ENCODE measurements at places on chromosomes 13 and 19.

DNA sequence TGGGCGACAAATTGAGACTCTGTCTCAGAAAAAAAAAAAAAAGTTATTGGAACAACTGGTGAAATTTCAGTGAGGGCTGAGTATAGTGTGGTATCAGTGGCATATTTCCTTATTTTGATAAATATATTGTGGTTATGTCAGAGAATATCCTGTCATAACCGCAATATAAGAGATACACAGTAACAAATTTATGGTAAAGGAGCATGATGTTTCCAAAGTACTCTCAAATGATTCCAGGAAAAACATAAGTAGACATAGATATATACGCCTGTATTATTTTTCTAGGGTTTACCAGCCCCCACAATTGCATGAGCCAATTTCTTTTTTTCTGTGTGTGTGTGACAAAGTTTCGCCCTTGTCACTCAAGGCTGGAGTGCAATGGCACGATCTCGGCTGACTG is 5.7 kb upstream of the C5AR1 start:
- DNase-seq, result no peak

DNA sequence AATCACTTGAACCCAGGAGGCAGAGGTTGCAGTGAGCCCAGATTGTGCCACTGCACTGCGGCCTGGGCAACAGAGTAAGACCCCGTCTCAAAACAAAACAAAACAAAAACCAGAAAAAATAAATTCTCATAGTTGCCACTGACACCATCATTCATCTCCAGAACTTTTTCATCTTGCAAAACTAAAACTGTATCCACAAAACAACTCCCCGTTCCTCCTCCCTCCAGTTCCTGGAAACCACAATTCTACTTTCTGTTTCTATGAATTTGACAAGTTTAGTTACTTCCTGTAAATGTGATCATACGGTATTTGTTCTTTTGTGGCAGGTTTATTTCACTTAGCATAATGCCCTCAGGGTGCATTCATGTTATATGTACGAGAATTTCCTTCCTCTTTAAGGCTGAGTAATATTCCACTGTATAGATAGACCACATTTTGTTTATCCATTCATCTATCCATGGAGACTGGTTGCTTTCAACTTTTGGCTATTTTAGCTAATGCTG is 13.2 kb upstream of the ADGRE5 start:
- DNase-seq, result no peak

DNA sequence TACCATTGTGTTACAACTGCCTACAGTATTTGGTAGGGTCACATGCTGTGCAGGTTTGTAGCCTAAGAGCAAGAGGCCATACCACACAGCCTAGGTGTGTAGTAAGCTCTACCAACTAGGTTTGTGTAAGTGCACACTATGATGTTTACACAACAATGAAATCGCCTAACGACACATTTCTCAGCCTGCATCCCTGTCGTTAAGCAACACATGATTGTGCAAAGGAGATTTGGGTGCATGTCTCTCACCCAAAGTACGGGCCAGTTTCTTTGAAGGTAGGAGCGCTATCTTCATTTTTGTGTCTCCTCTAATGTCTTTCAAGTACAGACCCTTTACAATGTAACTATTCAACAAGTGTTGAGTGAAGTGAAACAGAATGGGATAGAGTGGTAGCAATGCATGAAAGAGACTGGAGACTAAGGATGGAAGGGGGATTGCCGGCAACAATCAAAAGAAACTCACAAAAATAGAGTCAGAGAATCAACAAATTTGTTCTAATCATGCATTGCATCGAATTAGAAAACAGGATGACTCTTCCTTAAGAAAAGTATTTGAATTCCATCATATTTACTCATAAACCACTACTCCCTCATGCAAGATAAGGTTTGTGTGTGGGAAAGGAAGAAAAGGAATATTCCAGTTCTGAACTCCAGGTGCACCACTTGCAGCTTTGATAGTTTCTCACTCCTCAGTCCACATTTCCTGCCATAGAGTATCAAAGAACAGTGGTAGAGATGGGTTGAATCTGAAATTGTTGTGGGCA is 60.2 kb upstream of the TNFRSF19 start:
- no peak for DNase-seq

- DNase-seq, result no peak
Observed at GRCh38 chr13:96862093-96862492, 132.2 kb downstream of the OXGR1 start.

DNA sequence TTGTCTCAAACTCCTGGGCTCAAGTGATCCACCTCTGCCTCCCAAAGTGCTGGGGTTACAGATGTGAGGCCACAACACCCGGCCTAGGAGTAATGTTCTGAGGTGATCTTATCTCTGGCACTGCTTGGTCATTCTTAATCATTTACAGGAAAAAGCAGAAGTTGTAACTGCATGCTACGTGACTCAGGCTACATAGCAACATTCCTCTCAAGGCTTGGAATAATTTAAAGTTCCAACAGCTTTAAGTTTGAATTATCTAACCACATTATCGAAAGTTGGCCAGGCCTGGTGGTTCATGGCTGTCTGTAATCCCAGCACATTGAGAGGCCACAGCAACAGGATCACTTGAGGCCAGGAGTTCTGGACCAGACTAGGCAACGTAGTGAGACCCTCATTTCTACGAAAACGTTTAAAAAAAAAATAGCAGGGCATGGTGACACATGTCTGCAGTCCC is 3.9 kb upstream of the B9D2 start:
- no peak for DNase-seq

DNA sequence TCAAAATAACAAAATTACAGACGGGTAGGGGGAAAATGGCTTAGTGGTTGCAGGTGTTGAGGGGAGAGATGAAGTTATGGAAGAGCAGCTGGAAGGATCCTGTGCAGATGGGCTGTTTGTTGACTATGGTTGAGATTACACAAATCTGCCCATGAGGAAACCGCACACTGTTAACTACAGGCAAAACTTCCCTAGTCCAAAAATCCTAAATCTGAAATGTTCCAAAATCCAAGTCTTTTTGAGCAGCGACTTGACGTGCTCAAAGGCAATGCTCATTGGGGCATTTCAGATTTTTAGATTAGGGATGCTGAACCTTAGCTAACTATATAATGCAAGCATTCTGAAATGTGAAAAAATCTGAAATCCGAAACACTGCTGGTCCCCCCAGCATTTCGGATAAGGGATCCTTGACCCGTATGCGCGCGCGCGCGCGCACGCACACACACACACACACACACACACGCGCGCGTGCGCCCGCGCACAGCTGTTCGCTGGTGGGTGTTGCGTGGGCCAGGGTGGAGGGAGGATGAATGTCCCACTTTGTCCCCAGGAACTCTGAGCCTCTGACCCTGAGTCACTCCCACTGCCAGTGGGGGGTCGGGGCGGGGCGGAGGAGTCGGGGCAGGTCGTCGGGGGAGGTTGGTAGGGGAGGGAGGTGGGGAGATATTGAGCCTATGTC is 6.8 kb downstream of the F2RL3 start:
- no peak for DNase-seq

DNA sequence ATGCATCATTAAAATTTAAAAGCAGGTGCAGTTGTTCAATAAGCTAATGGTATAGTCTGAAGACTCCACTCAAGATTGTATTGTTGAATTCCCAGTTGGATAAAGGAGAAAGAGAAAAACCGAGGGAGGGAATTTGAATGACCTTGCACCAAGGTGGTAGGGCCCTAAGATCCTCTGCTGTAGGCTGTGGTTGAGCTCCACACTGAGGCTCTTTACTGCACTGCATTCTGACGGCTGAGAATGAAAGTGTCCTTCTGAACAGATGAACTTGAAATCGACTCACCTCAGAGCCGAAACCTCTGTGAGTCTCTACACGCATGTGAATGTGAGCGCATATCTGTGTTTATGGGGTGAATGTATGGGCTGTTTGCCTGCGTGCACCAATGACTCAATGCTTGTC is 388.9 kb upstream of the DACH1 start:
- peak; percentile 62 for DNase-seq

DNA sequence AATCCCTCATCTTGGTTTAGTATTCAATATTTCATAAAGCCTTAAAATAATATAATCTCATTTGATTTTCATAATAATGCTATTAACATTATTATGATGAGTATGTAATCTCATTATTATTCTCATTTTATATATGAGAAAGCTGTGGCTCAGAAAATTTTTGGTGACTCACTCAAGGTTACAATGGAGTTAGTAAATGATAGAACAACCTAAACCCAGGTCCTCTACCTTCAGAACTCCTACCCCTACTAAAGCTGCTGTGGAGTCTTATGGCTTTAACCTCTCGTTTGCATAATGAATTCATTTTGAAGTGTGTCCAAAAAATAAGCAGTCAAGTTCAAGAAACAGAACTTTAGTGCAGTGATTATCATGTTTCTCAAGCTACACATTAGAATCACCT is 226.3 kb downstream of the TBC1D4 start:
- DNase-seq, result no peak

- no peak for DNase-seq
Observed at GRCh38 chr13:81318231-81319019, 977.5 kb upstream of the SPRY2 start.

- DNase-seq, result no peak
Observed at GRCh38 chr19:342801-343421, 1.7 kb downstream of the MIER2 start.

DNA sequence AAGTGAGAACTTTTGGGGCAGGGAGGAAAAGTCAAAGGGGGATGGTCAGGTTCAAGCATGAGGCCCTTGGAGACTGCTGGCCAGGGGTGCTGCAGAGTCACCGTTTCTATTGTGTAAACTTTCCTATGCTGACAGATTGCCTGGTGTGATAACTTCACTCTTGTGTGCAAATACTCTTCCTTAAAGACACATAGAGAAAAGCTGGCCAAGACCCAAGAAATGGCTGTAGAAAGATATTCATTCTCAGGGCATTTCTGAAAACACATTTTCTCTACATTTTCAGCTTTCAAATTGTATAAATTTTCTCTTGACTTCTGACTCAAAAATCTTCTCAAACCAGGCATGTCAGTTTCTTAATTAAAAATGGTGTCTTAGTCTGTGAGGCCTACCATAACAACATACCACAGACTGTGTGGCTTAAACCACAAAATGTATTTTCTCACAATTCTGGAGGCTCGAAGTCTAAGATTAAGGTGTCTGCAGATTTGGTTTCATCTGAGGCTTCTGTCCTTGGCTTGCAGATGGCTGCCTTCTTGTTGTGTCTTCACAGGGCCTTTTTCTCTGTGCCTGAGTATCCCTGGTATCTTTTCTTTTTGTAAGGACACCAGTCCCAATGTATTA is 304.5 kb downstream of the KCNRG start:
- DNase-seq, result no peak

- DNase-seq, result no peak
Observed at GRCh38 chr19:33660410-33661124, 38.8 kb downstream of the CHST8 start.

DNA sequence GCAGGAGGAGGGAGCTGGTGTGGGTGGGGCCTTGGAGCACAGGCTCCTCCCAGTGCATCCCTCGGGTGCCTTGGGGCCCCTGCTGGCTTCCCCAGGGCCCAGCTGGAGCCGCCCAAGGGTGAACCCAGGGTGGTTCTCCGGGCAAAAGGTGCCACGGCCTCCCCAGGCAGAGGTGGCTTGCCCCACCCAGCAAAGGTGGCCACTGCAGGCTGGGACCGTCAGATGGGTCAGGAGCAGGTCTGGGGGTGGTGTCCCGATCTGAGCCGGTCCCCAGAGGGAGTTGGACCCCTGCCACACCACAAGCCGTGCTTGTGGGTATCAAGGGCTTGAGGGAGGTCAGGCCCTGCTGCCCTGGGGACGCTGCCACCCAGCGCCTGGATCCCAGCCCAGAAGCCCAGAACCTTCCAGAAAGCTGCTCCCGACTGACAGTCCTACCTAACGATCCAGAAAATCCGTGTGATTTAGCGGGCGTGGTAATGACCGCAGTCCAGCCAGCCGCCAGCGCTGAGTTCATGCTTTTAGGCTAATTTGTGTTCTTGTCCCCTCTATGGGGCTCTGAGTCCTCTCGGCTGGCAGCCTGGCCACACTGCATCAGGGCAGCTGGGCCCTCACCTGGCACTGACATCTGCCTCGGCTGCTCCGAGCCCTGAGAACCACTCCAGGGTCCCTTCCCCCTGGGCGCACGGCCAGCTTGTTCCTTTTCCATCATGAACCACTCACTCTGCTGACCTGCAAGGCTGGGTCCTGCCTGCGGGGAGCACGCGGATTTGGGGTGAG is 5.0 kb upstream of the GRIN3B start:
- no peak for DNase-seq

- DNase-seq, result no peak
Observed at GRCh38 chr13:78787190-78787589, 128.2 kb upstream of the OBI1 start.

GRCh38 chr13:98013241-98013640 is 59.8 kb downstream of the IPO5 start:
- DNase-seq, result no peak

GRCh38 chr19:32346901-32347300 is 1.5 kb downstream of the ZNF507 start:
- no peak for DNase-seq

DNA sequence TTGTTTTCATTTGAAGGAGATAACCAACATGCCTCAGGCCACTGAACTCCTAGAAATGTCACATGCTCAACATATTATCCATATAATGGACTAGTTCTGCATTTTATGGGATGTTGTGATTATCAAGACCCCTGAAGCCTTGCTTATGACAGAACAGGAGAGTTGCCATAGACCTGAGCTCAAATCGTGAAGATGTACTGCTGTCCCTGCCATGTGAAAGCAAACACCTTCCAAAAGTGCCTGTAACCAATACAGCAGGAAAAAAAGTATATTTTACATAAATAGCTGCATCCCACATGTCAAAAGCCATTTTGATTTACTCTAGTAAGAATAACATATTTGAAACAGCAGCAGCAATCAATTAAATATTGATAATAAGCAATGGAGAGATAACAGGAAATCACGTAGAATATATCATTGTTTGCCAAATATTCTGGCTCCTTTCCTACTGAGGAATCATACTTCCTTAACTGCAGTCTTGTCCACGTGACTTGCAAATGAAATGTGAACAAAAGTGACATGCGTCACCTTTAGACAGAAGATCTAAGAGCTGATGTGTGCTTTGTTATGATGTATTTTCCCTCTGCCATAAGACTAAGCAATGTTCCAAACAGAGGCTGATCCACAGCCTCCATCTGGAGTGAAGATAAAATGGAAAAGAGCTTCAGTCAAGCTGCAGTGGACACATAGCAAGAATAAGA is 33.5 kb downstream of the SLC25A30 start:
- DNase-seq, result no peak

GRCh38 chr13:20814224-20814910 is 40.6 kb upstream of the EEF1AKMT1 start:
- peak; percentile 45 for DNase-seq

GRCh38 chr19:19662871-19663255 is 613 bp downstream of the ATP13A1 start:
- DNase-seq, result no peak

DNA sequence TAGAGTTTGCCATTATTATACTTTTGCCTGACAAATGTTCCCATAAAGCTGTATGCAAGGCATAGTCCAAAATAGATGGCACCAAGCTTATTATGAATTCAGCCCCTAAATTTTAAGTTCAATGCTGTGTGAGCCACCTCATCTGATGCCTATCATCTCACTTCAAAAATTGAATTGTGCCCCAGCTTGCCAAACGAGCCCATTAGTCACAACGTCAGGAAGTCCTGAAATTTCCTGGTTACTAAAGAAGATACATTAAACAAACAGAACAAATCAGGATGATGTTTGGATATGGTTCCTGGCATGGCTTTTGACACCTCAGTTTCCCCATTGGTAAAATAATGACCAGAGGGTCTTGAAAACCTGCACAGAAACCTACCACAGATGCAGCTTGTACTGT is 147.5 kb upstream of the SOX21 start:
- no peak for DNase-seq
